Upper lobe of right lung (tissue), 1 donor: ENCODE measurements at places on chromosomes 2 and 18. TPM values are rescaled to one million over a fixed set of nuclear protein-coding genes. Genes with fewer than 3 reads are reported as not detected.

Gene SALL3
- total RNA-seq, result not detected

Gene CYTIP
- 34.7 TPM for total RNA-seq

Gene SLC19A3
- 31.8 TPM for total RNA-seq

Gene CRYBA2
- total RNA-seq, result not detected

Gene EHD3
- total RNA-seq, result 13.0 TPM

Gene GPC1
- 24.8 TPM for total RNA-seq

Gene C1QL2
- total RNA-seq, result not detected

Gene ST3GAL5
- 76.7 TPM for total RNA-seq

Gene OSR1
- total RNA-seq, result 9.7 TPM

Gene LINC00305
- total RNA-seq, result not detected

Gene FKBP1B
- total RNA-seq, result 13.2 TPM

Gene TCF23
- not detected for total RNA-seq

Gene SAG
- total RNA-seq, result not detected
